ELR (cell line): ENCODE measurements at places on chromosomes 13 and 19.

GRCh38 chr13:107865643-107866031 is 349.7 kb downstream of the LIG4 start:
- no peak for DNase-seq

GRCh38 chr19:2629491-2630351 is 72.8 kb downstream of the GNG7 start:
- DNase-seq, result no peak

DNA sequence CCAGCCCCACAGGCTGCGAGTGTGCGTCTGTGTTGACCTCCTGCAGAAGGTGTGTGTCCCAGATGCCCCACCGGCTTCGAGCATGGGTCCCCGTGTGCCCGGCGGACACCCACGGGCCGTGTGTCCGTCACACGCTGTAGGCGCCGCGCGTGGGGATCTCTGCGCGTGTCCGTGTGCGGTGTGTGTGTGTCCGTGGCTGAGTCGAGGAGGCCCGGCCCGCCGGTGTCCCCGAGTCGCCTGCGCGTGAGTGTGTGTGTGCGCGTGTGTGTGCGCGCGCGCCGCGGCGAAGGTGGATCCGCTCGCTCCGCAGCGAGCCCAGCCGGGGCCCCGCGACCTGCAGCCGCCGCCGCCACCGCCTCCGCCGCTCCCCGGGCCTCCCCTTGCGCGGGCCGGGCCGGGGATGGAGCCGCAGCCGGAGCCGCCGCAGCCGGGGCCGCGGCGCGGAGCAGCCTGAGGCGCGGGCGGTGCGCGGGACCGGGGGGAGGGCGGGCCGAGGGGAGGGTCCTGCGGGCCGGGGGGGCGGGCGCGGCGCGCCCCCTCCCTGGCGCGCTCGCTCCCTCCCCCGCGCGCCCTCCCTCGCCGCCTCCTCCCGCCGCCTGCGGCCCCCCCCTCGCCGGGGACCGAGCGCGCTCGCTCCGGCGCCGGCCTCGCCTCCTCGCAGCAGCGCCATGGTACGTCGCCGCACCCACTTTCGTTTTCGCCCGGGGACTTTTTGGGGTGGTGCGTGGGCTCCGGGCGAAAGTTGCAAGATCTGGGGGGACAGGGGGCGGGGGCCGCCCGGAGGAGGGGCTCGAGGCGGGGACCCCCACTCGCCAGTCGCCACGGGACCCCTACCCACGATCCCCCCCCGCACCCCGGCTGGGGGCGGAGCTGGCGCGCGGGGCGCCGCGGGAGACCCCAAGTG is 7.1 kb upstream of the NFIC start:
- DNase-seq, result peak; percentile 55

DNA sequence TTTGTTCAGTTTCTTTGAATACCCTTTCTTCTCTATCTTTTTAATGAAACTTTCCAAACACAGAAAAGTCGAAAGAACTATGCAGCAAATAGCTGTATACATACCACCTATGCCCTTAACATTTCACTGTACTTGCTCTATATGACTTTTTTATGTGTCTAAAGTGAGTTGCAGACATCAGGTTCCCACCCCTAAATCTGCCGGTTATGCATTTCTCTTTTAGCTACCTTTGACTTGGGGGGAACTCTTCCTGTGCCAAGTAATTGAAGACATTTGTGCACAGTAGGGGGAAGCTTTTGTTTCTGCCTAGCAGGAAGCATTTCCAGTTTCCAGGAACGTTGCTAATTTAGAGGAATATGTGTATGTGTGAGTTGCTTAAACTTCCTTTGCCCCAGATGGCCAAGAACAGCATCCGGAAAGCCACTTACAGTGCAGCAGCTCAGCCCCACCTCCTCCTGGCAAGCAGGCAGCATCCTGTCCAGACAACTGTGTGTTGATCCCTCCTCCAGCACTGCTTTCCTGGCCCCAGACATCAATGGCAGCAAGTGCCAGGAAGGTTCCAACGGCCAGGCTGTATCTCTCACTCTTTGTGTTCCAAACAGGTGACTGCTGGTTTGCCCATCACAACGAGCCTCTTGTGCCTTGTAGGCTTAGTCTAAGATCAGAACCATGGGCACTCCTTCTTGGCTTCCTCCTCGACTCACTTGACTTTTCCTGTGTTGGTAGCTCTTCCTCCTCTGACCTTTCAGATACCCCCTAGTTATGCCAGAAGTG is 14.7 kb upstream of the GRAMD1A start:
- DNase-seq, result peak; percentile 37

- DNase-seq, result peak; percentile 76
These were observed 39.8 kb upstream of the IGFL4 start for GRCh38 chr19:46080561-46080960.

- DNase-seq, result peak; percentile 46
These were observed 416.5 kb downstream of the FGF14 start for GRCh38 chr13:101985321-101985720.

DNA sequence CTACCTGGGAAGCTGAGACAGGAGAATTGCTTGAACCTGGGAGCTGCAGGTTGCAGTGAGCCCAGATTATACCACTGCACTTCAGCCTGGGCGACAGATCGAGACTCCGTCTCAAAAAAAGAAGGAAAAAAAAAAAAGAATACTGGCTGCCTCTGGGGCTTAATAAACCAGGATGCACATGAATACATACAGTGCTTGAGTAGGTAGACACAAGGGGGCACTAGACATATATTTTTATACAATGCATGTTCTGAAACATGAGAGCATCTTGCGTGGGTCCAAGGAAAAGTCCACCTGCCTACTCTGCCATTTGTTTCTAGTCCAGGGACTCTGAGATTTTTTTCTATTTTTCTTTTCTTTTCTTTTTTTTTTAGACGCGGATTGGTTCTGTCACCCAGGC is 31.2 kb downstream of the KEAP1 start:
- DNase-seq, result peak; percentile 78

DNA sequence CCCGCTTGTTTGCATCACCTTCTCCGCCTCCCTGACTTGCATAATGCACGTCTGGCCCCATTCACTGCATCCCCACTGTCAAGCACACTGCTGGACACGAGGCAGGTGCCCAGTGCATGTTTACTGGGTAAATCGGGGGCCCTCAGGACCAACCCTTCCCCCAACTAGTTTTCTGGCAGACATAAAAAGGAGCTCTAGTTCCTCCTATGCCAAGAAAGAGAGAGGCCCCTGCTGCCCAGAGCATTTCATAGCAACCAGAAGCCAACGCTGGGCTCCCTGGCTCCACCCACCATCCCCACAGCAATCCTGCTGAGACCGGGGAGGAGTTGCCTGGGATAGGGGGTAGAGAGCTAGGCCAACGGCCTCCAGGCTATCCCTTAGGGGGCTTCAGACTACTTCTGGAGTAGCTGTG is 23.2 kb downstream of the ANKRD27 start:
- DNase-seq, result no peak

- no peak for DNase-seq
These were observed 238.3 kb downstream of the COG6 start for GRCh38 chr13:39893808-39894207.
